Tibial nerve (tissue), 4 donors: ENCODE measurements at places on chromosomes 7 and 10. TPM values are rescaled to one million over a fixed set of nuclear protein-coding genes. Genes with fewer than 3 reads are reported as not detected.
A peak's percentile ranks its signal among the peaks of the same experiment; 100 is the strongest.

- no peaks in the 10 kb centered on the region for H3K4me1 ChIP-seq
- H3K27me3 ChIP-seq, result no peaks in the 10 kb centered on the region
- DNase-seq, result no peak
Measured at GRCh38 chr10:5411941-5412276, 448 bp upstream of the NET1 start.

GRCh38 chr7:94655848-94656657, at the start of gene SGCE:
Gene SGCE (minus strand): TSS chr7:94656133. CDS start chr7:94656098, 35 bp downstream.
- peak within 1 kb of the TSS; percentile 92 for H3K27ac ChIP-seq
- H3K36me3 ChIP-seq, result no peaks in the 10 kb centered on the region
- H3K4me3 ChIP-seq, result peak within 1 kb of the TSS; percentile 53
- no peaks in the 10 kb centered on the region for H3K4me1 ChIP-seq
- peaks cover 10% of the 10 kb centered on the region for H3K27me3 ChIP-seq

- no peak overlapping the region for H3K4me3 ChIP-seq
- peaks cover 40% of the 10 kb centered on the region for H3K4me1 ChIP-seq
- H3K27ac ChIP-seq, result no peak overlapping the region
- no peak for DNase-seq
- no peaks in the 10 kb centered on the region for H3K27me3 ChIP-seq
Measured at GRCh38 chr7:129827467-129827990, 125.2 kb downstream of the UBE2H start.

SOSTDC1 gene
- total RNA-seq, result 0.87 TPM

- no peak overlapping the region for H3K27ac ChIP-seq
- no peaks in the 10 kb centered on the region for H3K27me3 ChIP-seq
- H3K4me1 ChIP-seq, result no peaks in the 10 kb centered on the region
- H3K36me3 ChIP-seq, result no peaks in the 10 kb centered on the region
- DNase-seq, result no peak
Measured at GRCh38 chr10:30877111-30877510, 154.6 kb downstream of the ZNF438 start.

EBLN1 gene
- total RNA-seq, result not detected
